NCI-H187 treated with DMSO at 0.1 percent for 48 hours (cell line): ENCODE measurements at places on chromosomes 2 and 18.

- DNase-seq: no peak
These were observed 103.6 kb downstream of the TRIP12 start for GRCh38 chr2:229818230-229818629.

- DNase-seq: no peak
These were observed 105.0 kb upstream of the SMAD7 start for GRCh38 chr18:49055754-49056172.

DNA sequence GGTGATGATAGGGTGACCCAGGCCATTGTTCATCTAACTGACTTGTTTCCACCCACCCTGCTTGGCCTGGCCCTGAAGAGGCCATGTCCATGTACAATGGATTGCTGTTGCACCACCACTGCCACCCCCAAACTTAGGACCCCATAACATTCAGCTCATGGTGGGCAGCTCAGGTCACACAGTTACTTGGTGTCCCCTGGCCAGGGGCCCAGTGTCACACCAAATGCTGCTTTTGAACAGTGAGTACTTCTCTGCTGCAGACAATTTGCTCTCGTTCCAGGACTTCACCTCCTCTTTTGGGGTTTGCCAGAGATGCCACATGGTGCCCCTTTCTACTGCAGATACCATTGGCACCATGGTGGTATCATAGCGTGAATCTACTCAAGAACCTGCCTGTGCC is 11.7 kb downstream of the MAB21L4 start:
- no peak for DNase-seq

GRCh38 chr2:127154396-127154795 is 47.4 kb upstream of the BIN1 start:
- DNase-seq: no peak

- no peak for DNase-seq
These were observed 45.6 kb upstream of the ODC1 start for GRCh38 chr2:10493634-10494281.

- no peak for DNase-seq
These were observed 19.8 kb downstream of the CCDC68 start for GRCh38 chr18:54939361-54939917.

GRCh38 chr2:66962716-66963115 is 434.4 kb upstream of the ETAA1 start:
- DNase-seq: no peak

- DNase-seq: no peak
These were observed 6.6 kb downstream of the OTOF start for GRCh38 chr2:26471289-26471688.

- no peak for DNase-seq
These were observed 30.1 kb downstream of the ITGA6 start for GRCh38 chr2:172457536-172457935.

GRCh38 chr18:56702946-56703345 is 51.8 kb downstream of the WDR7 start:
- DNase-seq: no peak

GRCh38 chr2:20594048-20594750 is 56.7 kb downstream of the HS1BP3 start:
- DNase-seq: no peak

GRCh38 chr2:37267685-37268084 is 36.2 kb downstream of the NDUFAF7 start:
- DNase-seq: no peak

GRCh38 chr2:52340171-52340570 is 1308.2 kb upstream of the NRXN1 start:
- no peak for DNase-seq

DNA sequence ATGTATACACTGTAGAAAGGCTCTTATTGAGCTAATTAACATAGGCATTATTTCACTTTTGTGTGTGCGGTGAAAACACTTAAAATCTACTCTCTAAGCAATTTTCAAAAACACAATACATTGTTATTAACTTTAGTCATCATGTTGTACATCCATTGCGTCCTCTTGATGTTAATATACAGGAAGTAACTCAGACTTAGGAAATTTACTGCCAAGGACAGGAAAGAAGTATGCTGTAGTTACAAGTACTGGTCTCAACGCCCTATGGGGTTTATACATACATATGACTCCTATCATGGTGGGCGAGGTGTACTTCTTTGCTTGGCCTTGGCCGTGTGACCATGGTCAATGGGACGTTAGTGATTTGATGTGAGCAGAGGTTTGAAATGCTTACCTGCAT is 15.5 kb downstream of the SCTR start:
- DNase-seq: no peak

GRCh38 chr2:82340578-82341053 is 2036.1 kb upstream of the LRRTM1 start:
- DNase-seq: no peak

- DNase-seq: no peak
These were observed 89.5 kb upstream of the ODC1 start for GRCh38 chr2:10537522-10538199.

DNA sequence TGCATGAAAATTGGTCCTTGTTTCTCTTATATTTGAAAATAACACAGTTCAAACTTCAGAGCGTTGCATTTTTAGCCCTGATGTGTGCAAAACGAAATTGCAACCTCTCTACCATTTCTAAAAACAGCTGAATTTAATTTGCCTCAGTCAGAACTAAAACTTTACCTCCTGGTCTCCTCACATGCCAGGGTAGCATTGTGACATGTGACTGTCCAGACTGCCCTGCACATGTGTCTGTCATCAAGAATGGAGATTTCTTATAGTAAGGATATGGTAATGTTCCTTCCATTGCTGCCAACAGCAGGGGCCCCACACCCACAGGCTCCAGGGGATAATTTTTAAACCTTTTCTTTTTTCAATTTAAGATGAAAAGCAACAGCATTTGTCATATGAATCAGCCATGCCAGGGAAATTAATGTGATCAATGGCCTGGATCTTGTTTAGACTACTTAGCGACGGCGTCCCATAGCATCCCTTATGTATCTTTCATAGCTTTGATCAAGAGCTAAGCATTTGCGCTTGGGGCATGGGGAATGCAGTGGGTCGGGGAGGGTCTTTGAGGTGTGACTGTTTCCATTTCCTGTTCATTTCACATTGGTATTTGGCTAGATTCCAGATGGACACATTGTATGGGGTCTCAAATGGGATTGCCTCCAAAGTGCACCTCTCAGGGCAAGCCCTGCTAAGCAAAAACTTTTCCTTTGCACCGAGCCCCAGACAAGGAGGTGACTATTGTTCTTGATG is 92.4 kb upstream of the RASGRP3 start:
- no peak for DNase-seq

DNA sequence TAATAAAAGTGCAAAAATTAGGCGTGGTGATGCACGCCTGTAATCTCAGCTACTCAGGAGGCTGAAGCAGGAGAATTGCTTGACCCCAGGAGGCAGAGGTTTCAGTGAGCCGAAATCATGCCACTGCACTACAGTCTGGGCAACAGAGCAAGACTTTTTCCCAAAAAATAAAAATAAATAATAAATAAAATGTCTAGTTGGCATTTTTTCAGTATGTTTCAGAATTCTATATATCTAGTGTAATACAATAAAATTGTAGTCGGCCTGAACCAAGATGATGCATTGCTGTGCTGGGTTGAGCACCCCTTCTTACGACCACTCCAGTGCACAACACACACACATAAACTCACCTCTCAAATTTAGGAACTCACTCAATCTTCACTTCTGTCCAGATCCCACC is 108.2 kb downstream of the XIRP2 start:
- no peak for DNase-seq

- no peak for DNase-seq
These were observed 239.0 kb upstream of the SMAD7 start for GRCh38 chr18:49189772-49190171.

DNA sequence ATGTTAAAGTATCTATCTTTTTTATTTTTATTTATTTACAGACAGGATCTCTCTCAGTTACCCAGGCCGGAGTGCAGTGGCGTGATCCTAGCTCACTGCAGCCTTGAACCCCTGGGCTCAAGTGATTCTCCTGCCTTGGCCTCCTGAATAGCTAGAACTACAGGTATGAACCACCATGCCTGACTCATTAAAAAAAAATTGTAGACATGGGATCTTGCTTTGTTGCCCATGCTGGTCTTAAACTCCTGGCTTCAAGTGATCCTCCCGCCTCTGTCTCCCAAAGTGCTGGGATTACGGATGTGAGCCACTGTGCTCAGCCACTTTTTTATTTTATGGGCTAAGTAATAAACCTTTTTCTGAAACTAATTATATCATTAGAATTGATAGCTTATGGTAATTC is 7.1 kb downstream of the MFSD6 start:
- no peak for DNase-seq

DNA sequence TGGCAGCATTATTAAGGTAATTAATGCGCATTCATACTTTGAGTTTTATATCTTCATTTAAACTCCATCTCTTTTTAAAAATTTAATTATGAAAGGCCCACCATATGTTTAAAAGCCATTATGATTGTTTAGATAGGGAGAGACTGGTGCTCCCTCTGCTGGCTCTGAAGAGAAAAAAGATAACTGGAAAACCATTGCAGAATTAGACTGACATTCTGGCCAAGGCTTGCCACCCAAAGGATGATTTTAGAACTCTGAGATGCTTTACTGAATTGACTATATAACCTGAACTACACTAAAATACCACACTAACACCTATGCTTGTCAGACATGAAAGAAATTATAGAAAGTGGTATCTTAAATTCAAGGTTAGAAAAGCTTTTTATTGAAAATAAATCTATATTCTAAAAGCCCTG is 127.6 kb upstream of the SPOPL start:
- no peak for DNase-seq

- no peak for DNase-seq
These were observed 34.6 kb downstream of the SETBP1 start for GRCh38 chr18:44715245-44715644.

DNA sequence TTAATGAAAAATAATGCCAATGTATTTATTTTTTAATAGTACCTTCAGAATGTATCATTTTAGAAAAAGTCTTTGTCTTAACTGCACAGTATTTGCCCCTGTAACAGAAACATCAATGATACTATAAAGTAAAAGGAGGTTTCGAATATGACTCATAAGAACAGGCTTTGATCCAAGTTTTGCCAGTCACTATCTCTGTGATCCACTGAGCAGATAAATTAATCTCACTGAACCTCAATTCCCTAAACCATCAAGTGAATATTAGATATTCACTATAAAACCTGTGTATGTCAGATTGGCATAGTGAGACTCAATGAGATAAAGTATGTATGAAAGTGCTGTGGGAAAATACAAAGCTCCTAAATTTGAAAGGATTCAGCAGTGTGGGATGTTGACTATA is 292.1 kb downstream of the EXOC6B start:
- DNase-seq: no peak

DNA sequence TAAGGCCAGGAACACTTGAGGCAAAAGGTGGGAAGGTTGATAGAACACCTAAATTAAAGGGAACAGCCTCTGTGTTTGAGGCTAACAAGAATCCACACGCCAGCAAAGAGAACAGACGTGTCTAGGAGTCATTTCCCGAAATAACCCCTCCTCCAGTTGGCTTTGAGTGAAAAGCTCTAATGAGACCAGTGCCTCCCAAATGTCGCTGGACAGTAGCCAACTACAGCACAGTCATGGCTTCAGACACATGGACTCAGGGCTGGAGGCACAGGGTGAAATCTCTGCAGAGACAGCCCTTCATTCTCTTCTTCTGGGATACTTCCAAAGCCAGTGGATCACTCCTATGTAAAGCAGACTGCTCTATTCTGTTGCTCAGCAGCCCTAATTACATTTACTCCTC is 49.6 kb downstream of the SOWAHC start:
- DNase-seq: no peak

DNA sequence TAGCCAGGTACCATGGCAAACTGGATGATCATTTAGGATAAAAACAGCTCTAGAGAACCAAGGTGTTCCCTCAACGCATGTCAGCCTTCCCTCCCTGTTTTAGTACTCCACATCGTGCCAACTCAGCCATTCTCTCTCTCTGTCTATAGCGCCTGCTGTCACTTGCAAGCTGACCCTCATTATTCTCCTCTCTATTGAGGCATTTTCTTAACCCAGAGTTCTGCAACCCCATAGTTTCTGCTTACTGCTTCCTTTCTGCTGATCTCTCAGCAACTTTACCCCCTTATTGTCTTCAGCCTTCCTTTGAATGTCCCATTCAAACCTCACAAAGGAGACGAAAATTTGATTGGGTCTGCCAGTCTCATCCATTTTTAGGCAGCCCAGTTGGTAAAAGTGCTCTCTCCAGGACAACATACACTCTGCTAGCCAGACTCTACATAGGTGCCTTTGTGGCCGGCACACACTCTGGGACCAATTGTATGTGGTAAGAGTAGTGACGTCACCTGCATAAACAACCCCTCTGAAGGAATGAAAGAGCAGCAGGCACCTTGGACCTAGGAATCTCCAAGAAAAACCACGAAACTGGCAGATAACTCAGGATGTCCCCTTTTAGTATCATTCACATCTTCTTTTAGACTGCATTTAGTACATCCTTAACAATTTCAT is 367.2 kb upstream of the KCNH7 start:
- no peak for DNase-seq

DNA sequence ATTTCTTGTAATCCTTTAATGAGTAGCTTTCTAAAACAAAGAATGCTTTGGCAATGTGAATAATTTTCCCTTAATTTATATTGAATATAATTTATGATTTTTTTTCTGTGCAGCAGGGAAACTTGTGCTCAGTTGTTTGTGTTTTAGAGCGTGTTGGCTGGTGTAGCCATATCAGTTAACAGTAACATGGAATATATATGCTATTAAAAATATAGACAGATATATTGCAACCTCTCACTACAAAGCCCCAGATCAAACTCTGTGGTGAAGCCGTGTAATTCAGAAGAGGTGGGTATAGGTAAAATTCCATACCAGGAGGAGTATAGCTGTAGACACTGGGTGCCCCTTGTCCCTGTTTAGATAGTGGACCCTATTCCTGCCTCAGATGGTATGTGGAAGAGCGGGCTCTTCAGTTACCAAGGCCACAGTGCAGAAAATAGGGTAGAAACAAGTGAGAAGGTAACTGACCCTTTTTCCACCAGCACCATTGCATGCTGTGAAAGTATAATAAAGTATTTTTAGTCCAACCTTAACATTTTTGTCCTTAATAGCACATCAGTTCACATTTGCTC is 18.1 kb upstream of the RASGRP3 start:
- DNase-seq: no peak
